ENCODE measurements at places on chromosomes 16 and 17.

DNA sequence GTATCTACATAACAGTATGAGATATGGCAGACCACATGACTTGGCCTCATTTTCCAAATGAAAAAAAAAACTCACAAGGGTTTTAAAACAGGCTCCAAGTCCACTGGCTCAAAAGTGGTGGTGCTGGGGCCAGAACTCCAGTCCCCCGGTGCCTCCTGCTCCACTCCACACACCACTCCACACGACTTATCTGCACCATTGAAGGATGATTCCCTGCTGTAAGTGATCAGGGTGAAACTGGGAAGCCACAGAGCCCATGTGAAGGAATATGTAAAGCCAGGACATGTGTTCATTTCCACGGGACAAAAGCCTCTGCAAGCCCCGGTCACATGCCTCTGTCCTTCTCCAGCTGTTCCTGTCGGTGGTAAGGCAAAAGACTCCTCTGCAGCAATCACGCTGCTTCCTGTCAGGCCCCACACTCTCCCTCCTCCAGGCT lies 97.2 kb downstream of the ZNF18 start:
- DNase-seq: no peak

DNA sequence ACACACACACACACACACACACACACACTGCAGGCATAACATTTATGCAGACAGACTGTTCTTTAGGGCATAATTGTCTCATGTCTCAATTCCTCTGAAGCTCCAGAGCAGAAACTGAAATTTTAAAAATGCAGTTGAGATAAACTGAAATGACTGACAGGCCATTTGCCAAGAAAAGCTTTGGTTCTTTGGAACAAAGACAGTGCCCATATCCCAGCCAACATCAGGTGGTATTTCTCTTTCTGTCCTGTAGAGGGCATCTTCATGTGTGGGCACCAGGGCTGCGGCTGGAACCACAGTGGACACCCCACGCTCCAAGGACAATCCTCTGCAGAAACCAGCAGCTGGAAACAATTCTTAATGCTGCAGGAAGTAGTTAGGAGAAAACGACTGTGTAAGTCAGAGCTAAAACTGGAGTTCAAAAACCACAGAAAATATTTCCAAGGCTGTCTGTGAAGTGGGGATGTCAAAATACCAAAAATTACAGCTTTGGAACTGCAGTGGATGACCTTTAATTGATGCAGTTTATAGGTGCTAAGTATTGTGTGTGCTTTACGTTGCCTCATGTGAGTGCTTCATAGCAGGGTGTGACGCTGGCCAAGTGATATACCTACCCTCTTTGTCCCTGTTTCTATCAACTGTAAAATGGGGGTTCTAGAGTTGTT lies 10.6 kb upstream of the MEFV start:
- DNase-seq: no peak

GRCh38 chr16:88068476-88069396 lies 117.5 kb downstream of the BANP start:
- DNase-seq: no peak

GRCh38 chr17:235831-236640 lies 54.6 kb upstream of the DOC2B start:
- DNase-seq: no peak

GRCh38 chr17:4560837-4561256 lies 470 bp upstream of the GGT6 start:
- no peak for DNase-seq

DNA sequence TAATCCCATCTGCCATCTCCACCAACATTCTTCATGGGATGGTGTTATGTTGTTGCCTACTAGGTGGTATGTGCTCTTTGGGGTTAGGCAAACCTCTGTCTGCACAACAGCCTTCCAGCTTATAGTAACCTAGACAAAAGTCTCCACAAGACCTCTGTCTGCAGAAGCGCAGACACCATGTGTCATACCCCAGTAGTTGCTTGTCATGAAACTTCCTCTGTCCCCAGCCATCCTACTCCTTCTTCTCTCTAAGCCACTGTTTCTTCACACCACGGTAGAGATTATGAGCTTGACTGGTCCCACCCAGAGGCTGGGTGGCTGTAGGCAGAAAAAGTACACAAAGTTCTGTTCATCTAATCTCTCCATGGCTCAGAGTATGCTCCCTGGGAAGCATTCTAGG lies 100.3 kb downstream of the MAF start:
- DNase-seq: no peak

GRCh38 chr16:27595993-27596392 lies 46.0 kb downstream of the KATNIP start:
- no peak for DNase-seq

DNA sequence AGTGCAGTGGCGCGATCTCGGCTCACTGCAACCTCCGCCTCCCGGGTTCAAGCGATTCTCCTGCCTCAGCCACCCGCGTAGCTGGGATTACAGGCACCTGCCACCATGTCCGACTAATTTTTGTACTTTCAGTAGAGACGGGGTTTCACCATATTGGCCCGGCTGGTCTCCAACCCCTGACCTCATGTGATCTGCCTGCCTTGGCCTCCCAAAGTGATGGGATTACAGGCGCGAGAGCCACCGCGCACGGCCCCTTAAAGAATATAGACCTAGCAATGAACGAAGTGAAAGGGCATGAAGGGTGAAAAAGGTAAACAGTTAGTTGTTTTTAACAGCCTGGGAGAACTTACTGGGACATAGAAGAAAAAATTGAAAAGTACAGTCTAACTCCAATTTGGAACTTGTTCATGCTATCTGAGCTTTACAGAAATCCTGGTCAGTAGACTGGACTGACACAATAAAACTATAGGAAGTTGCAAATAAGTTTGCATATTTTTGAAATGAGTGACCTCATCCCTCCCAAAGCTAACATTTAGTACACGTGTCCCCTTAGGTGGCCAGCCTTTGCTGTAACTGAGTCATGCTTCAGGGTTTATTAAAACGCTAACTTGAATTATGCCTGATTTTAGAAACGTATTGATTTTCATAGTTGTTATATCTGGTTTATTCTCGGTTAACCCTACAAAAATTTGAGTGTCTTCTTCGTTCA lies 1.8 kb downstream of the COG1 start:
- no peak for DNase-seq

GRCh38 chr16:83586461-83587200 lies 221.1 kb upstream of the HSBP1 start:
- DNase-seq: no peak

DNA sequence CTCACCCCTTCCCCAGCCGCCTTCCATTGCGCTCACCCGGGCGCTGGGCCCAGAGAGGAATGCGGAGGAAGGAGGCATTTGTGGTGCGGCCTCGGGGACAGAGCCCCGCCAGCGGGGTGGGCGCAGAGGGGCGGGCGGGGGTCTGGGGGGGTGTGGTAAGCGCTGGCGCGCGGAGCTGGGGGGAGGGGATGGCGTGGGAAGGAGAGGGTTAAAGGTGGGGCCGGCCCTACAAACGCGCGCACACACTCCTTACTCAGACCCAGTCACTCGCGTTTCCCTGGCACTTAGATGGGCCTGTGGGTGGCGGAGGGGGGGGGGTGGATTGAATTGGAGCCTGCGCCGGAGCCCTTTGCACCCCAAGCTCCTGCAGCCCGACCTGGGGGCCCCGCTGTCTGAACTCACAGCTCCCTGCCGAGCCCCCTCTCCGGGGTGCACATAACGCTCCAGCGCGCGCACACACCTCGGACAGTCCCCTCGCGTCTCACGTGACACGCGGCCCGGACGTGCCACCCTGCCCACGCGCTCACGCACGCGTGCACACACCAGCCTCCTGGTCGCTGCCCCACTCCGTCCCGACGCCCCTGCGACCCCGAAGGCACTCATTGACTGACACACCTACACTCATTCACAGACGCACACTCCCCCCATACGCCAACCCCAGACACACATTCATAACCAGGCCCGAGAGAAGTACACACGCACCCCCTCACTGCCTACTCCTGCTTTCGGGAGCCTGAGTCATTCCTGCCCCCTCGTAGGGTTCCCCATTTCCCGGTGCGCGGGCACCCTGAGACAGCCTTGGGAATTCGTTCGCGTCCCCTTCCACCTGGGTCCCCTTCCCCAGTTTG lies 844 bp downstream of the TBKBP1 start:
- peak; percentile 37 for DNase-seq

DNA sequence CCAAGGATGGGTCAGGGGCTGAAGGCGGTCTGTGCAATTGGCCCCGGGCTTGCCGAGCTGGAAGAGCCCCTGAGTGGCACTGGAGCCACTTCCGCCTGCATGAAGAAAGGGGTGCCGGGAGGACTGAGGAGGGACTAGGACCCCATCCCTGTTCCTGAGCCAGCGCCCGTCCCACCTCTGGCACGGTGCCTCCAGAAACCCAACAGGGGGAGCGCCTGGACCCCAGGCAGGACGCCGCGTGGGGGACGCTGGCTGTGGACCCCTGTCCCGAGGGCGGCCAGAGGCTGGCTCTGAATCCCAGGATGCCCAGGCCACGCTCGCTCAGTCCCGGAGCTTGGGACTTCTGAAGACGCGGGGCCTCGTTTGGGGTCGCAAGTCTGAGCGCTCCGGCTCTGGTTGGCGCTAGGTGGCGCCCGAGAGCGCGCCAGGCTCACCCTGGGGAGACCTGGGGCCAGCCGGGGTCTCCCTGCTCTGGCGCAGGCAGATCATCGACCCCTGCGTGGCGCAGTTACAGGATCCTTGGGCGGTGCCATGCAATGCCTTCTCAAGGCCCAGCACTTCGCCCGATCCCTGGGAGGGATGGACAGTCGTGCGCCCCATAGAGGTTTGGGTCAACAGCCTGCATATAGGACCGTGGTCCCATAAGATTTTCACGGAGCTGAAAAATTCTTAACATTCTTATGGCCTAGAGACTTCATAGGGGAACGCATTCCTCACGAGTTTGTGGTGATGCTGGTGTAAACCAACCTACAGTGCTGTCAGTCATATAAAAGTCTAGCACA lies 58.5 kb upstream of the CREBBP start:
- peak; percentile 58 for DNase-seq

- no peak for DNase-seq
Measured at GRCh38 chr17:74116087-74116717, 87.3 kb upstream of the RPL38 start.

DNA sequence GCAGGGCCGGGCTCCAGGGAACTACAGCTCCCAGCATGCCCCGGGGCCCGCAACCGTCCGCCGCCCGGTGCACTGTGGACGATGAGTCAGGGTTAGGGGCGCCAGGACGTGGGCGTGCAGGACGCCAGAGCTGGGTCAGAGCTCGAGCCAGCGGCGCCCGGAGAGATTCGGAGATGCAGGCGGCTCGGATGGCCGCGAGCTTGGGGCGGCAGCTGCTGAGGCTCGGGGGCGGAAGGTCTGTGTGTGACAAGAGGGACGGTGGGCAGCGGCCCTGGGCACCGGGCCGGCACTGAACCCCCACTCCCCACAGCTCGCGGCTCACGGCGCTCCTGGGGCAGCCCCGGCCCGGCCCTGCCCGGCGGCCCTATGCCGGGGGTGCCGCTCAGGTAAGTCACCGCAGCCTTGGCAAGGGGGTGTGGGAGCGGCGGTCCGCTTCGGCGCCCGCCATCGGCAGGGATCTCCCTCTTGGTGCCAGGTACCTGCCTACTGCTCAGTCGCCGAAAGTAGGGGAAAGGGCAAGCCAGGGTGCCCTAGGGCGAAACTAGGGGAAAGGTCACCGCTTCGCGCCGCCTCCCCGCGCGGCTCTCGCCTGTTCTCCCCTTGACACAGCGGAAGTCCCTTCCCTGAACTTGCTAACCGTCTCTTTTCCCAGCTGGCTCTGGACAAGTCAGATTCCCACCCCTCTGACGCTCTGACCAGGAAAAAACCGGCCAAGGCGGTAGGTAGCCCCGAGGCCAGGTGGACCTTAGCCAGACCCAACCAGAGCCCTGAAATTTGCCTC lies at the start of the genes ACADVL and DLG4:
TSS of gene ACADVL (plus strand) at position 127 of the 781 bp plus-strand sequence. CDS start at position 174, 47 bp downstream.
TSS of gene DLG4 (minus strand) at position 25 of the 781 bp plus-strand sequence.
- DNase-seq: peak; percentile 97

DNA sequence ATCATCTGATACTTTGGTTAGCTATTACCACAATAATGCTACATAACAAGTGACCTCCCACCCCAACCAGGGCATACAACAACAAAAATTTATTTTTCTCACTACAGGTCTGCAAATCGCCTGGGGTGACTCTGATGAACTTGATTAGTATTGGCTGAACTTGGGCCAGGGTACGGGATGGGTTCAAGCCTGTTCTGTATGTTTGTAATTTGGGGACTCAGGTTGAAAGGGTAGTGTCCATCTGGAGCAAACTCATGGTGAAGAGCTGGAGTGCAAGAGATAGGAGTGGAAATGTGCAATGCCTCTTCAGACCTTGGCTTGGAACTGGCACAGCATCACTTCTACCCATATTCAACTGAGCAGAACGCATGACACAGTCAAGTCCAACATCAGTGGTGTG lies 16.3 kb upstream of the NKD1 start:
- no peak for DNase-seq

- no peak for DNase-seq
Measured at GRCh38 chr17:16989230-16989952, 17.5 kb upstream of the TNFRSF13B start.

- peak; percentile 21 for DNase-seq
Measured at GRCh38 chr17:33523577-33523981, 230.5 kb upstream of the ASIC2 start.

DNA sequence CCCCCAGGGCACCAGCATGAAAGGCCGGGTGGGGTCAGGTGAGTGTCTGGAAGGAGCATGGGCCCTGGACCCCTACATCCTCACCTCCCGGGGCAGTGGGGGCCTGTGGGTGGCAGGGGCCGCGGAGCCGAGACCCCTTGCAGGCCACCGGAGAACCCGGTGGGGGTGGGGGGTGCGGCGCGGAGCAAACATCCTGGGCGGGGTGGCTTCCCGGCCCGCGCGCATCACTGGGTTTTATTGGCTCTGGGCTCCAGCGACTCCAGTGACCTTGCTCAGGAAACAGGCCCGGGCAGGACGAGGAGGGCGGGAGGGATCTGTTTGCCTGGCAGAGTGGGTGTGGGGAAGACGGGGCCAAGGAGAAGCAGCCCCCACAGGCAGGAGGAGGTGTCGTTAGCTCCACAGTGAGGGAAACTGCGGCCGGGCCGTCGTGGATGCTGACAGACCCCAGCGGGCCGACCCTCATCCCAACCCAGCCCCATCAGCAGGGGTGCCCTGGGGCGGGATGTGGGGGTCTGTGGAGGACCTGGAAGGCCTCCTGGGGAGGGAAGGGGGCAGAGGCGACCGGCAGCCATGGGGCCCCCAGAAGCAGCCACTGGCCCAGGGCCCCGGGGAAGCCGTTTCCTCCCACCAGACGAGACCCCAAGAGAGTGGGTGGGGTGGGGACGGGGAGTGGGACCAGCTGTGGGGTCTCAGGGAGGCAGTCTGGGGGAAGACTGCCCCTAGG lies 10.6 kb downstream of the SSTR5 start:
- DNase-seq: no peak

DNA sequence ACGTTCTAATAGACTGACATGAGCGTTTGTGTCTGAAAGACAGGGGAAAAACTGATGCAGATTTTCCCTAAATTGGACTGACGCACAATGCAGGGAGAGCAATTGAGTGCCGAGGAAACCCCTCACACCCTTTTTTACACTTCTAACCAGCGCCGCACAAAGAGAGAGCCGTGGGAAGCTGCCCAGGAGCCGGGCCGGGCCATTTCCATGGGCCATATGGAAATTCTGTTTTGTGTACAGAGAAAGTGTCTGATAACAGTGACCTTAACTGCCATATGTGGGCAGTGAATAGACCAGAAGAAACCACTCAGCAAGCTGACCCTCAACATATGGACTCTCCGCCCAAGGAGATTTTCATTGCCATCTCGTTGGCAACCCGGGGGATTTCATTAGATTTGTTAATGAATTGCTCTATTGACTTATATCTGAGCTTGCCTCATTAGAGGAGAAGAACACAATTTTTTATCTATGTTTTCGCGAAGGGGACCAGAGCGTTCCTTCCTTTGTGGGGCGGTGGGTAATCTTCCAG lies 225.9 kb upstream of the IRX3 start:
- DNase-seq: no peak

- DNase-seq: no peak
Measured at GRCh38 chr16:84795329-84796053, 24.3 kb upstream of the CRISPLD2 start.

GRCh38 chr17:17551361-17551760 lies 40.1 kb downstream of the PEMT start:
- DNase-seq: no peak

- DNase-seq: peak; percentile 77
Measured at GRCh38 chr17:35088356-35088880, 24.9 kb upstream of the RFFL start.

All from head of caudate nucleus (tissue), 42 donors.